Camera-type eye (tissue), 1 donor: ENCODE measurements at places on chromosomes 12 and 14. TPM values are rescaled to one million over a fixed set of nuclear protein-coding genes. Genes with fewer than 3 reads are reported as not detected.

SCYL2 gene
- 102 TPM for total RNA-seq

POTEM gene
- total RNA-seq: not detected

HIP1R gene
- total RNA-seq: 31.0 TPM

PLEK2 gene
- 3.0 TPM for total RNA-seq

TEX52 gene
- total RNA-seq: not detected

GOLT1B gene
- total RNA-seq: 49.8 TPM

MIP gene
- 303 TPM for total RNA-seq

GYS2 gene
- total RNA-seq: not detected
